Naive thymus-derived CD4-positive, alpha-beta T cell (primary cell): ENCODE measurements at places on chromosomes 4 and X. TPM values are rescaled to one million over a fixed set of nuclear protein-coding genes. Genes with fewer than 3 reads are reported as not detected.
A peak's percentile ranks its signal among the peaks of the same experiment; 100 is the strongest.

- H3K27me3 ChIP-seq: no peaks in the 10 kb centered on the region
- H3K27ac ChIP-seq: no peak overlapping the region
- H3K4me1 ChIP-seq: no peaks in the 10 kb centered on the region
- DNase-seq: no peak
- no peaks in the 10 kb centered on the region for H3K36me3 ChIP-seq
- H3K4me3 ChIP-seq: no peak overlapping the region
Measured at GRCh38 chrX:92270936-92271855, 492.0 kb downstream of the PCDH11X start.

DNA sequence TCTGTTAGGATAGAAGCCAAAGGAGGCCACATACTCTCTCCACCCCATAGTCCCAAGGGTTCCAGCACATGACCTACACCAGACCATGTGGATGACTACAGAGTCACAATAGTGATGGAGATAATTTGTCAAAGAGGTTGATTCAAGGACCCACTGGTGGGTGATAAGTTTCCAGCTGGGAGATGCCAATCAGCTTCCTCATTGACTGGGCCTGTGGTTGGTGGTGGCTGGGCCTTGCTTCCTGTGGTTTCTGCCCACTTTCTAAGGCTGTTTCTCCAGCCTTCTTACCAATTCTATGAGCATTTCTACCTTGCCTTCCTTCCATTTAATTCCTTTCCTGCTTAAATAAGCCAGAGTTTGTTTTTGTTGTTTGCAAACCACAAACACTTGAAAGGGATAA, 95.5 kb upstream of the CPEB2 start:
- no peak overlapping the region for H3K4me3 ChIP-seq
- no peak for DNase-seq
- H3K4me1 ChIP-seq: no peaks in the 10 kb centered on the region
- H3K36me3 ChIP-seq: no peaks in the 10 kb centered on the region
- no peak overlapping the region for H3K27ac ChIP-seq
- H3K27me3 ChIP-seq: no peaks in the 10 kb centered on the region

Gene EIF2S3
- total RNA-seq: 270 TPM

Gene MAGEA2
- total RNA-seq: not detected

DNA sequence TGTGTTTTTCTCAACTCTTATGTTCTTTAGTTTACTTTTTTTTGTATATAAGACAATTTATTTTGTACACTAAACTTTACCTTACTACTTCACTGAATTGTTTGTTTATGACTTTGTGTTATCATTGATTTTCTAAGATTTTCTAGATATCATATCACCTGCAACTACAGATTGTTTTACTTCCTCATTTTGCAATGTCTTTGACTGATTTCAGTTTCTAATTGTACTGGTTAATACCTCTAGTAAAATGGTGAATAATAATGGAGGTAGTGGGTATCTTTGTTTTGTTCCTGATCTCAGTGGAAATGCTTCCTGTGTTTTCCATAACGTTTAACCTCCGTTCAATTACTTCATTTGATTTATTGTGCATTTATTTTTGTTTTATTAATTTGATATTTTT, 490.2 kb downstream of the TLL1 start:
- H3K27ac ChIP-seq: no peak overlapping the region
- no peaks in the 10 kb centered on the region for H3K4me1 ChIP-seq
- no peaks in the 10 kb centered on the region for H3K36me3 ChIP-seq
- H3K27me3 ChIP-seq: no peaks in the 10 kb centered on the region
- H3K4me3 ChIP-seq: no peak overlapping the region

DNA sequence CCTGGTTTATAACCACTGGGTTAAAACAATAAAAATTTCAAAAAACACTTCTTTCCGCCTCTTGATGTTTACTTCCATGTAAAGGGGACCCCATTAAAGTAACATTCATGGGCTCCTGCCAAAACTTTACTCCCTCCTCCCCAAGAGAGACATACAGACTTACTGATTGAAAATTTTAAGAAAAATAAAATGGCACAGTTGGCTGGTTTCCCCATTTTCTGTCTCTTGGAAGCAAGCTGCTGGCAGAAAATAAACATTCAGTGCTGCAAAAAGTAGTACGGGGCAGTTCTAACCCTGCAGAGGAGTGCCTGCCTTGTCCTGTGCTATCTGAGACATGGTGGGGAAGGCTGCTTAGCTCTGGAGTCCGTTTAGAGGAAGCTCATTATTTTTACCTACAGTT, 187.3 kb upstream of the INTU start:
- H3K36me3 ChIP-seq: no peaks in the 10 kb centered on the region
- no peak overlapping the region for H3K4me3 ChIP-seq
- no peaks in the 10 kb centered on the region for H3K27me3 ChIP-seq
- DNase-seq: no peak
- no peak overlapping the region for H3K27ac ChIP-seq
- H3K4me1 ChIP-seq: no peaks in the 10 kb centered on the region

Gene FHDC1
- total RNA-seq: 0.10 TPM

DNA sequence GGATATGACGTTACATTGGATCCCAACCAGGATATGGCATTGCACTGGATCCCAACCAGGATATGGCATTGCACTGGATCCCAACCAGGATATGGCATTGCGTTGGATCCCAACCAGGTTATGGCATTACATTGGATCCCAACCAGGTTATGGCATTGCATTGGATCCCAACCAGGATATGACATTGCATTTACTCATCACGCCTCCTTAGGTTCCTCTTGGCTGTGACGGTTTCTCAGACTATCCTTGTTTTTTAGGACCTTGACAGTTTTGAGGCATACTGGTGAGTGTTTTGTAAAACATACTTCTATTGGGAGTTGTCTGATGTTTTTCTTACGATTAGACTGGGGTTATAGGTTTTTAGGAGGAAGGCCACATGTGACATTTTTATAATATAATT, 5.4 kb upstream of the ACSL1 start:
- no peak for DNase-seq
- no peak overlapping the region for H3K4me3 ChIP-seq
- no peaks in the 10 kb centered on the region for H3K36me3 ChIP-seq
- no peak overlapping the region for H3K27ac ChIP-seq

GRCh38 chr4:23890369-23891063, 669 bp upstream of the PPARGC1A start:
- H3K27me3 ChIP-seq: no peaks in the 10 kb centered on the region
- H3K4me1 ChIP-seq: no peaks in the 10 kb centered on the region
- H3K27ac ChIP-seq: no peak overlapping the region
- DNase-seq: no peak

Gene GUCY1B1
- total RNA-seq: 0.22 and 0.31 TPM in 2 replicates

Gene EFHC2
- 0.20 and 0.31 TPM in 2 replicates for total RNA-seq

- no peaks in the 10 kb centered on the region for H3K36me3 ChIP-seq
- DNase-seq: no peak
Measured at GRCh38 chr4:93960450-93960849, 131.9 kb downstream of the ATOH1 start.

DNA sequence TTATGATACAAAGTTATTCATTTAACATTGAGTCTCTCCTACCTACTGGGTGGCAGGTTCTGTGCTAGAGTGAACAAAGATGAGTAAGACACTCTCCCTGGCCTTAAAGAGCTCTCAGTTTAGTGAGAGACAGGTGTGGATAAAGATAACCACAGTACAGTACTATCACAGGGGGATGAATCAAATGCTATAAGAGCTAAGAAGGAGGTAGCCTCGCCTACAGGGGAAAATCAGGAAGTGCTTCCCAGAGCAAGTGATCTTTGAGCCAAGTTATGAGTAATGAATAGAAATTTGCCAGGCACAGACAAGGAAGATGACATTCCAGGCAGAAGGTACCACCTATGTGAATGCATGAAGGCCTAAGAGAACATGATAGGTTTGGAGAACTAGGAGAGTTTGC, 3.4 kb upstream of the IGBP1 start:
- peaks cover 16% of the 10 kb centered on the region for H3K4me1 ChIP-seq
- DNase-seq: no peak
- H3K27me3 ChIP-seq: no peaks in the 10 kb centered on the region
- H3K4me3 ChIP-seq: no peak overlapping the region

DNA sequence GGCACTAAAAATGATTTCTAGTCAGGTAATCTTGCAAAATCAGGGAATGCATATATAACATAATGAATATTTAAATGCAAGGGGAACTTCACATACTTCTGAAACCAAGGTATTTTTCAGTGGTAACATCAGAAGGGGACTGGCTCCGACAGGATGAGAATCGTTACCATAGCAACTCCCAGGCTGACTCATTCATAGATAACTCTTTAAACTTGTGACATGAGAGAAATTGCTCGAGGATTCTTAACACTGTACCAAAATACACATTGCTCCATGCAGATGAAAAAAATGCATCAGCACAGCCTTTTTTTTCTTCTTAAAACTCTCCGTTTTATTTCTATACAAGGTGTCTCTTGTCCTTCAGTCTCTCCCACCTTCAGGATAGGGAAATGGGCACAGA, 114.3 kb downstream of the GABRB1 start:
- no peaks in the 10 kb centered on the region for H3K36me3 ChIP-seq
- H3K27me3 ChIP-seq: peaks cover under 1% of the 10 kb centered on the region
- no peak for DNase-seq
- no peaks in the 10 kb centered on the region for H3K4me1 ChIP-seq
- no peak overlapping the region for H3K27ac ChIP-seq

DNA sequence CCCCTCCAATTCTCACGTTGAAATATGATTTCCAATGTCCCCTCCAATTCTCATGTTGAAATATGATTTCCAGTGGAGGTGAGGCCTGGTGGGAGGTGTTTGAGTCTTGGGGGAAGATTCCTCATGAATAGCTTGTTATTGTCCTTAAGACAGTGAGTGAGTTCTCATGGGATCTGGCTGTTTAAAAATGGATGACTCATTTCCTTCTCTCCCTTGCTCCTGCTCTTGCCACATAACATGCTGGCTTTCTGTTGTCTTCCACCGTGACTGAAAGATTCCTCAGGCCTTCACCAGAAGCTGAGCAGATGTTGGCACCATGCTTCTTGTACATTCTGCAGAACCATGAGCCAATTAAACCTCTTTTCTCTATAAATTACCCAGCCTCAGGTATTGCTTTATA, 346.8 kb upstream of the TECRL start:
- H3K27me3 ChIP-seq: no peaks in the 10 kb centered on the region
- no peaks in the 10 kb centered on the region for H3K36me3 ChIP-seq
- no peak overlapping the region for H3K27ac ChIP-seq
- no peak overlapping the region for H3K4me3 ChIP-seq

DNA sequence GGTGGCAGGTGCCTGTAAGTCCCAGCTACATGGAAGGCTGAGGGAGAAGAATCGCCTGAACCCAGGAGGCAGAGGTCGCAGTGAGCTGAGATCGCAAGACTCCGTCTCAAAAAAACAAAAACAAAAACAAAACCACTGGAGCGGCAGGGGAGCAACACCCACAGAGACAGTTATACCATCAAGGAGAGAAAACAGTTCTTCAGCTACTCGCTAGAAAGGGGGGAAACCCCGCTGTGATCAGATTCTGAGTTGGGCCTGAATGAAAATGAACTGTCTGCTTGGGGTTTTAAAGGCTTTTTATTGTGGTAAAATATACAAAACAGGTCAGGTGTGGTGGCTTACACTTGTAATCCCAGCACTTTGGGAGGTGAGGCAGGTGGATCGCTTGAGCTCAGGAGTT, 16.8 kb upstream of the IRAK1 start:
- H3K36me3 ChIP-seq: peaks cover 5% of the 10 kb centered on the region
- no peaks in the 10 kb centered on the region for H3K27me3 ChIP-seq
- H3K27ac ChIP-seq: no peak overlapping the region
- H3K4me3 ChIP-seq: no peak overlapping the region
- no peak for DNase-seq

Gene DGAT2L6
- total RNA-seq: not detected in 2 replicates

GRCh38 chr4:134708026-134708425, 506.4 kb upstream of the PABPC4L start:
- H3K36me3 ChIP-seq: no peaks in the 10 kb centered on the region
- H3K4me3 ChIP-seq: no peak overlapping the region
- no peaks in the 10 kb centered on the region for H3K4me1 ChIP-seq
- H3K27me3 ChIP-seq: no peaks in the 10 kb centered on the region

Gene SLC6A14
- not detected for total RNA-seq

Gene H2BW2
- not detected in 2 replicates for total RNA-seq

Gene DCAF8L2
- total RNA-seq: not detected

DNA sequence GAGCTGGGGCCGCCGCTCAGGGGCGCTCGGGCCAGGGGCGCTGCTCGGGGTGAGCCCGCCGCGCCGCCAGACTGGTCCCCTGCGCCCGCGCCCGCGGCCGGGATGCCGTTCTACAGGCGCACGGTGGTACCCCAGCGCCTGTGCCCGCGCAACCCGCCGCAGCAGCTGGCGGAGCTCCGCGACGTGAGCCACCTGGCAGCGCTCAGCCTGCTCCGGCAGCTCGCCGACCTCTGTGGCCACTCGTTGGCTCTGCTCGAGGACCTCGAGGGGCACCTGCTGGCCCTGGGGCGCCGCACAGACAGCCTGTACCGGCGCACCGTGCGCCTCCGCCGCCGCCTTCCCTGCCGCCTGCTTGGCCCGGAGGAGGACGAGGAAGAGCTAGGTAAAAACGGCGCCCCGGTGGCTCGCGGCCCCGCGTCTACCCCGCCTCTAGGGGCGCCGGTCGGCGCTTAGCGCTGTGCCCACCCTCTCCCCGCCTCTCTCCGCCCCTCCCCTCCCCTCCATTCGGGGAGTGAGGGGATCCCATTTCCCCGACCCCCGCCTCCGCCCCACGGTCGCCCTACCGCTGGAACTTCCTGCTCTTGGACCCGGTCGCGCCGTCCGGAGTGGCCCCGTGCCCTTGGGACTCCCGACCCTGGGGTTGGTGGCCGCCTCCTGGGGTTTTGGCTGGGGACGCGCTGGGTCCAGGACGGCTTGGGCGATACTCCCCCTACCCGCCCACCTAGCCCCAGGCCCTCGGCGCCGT, 513 bp downstream of the NHSL2 start:
- DNase-seq: peak; percentile 12
- H3K4me3 ChIP-seq: no peak overlapping the region
- H3K27ac ChIP-seq: no peak overlapping the region
- no peaks in the 10 kb centered on the region for H3K4me1 ChIP-seq
